ENCODE measurements at places on chromosomes 11 and 22.

- no peak for DNase-seq
Observed at GRCh38 chr11:1017269-1018005, 19.1 kb downstream of the MUC6 start.

- peak; percentile 34 for DNase-seq
Observed at GRCh38 chr22:24510637-24511625, 15.8 kb downstream of the UPB1 start.

DNA sequence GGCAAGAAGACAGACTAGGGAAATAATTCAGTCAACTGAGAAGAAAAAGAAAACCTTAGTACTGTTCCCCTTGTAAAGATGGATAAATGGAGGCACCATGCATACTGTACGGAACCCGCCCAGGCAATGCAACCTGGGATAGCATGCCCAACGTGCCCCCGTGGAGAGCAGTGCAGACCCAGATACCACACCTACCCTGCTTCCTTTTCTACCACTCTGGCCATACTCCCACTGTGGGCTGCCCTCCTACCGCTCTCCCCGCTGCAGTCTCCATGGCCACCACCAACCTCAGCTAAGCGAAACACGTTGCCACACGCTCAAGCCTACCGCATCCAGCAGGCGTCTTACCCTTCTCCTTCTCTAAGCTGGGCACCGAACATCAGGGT lies 117.4 kb upstream of the SERPIND1 start:
- no peak for DNase-seq

DNA sequence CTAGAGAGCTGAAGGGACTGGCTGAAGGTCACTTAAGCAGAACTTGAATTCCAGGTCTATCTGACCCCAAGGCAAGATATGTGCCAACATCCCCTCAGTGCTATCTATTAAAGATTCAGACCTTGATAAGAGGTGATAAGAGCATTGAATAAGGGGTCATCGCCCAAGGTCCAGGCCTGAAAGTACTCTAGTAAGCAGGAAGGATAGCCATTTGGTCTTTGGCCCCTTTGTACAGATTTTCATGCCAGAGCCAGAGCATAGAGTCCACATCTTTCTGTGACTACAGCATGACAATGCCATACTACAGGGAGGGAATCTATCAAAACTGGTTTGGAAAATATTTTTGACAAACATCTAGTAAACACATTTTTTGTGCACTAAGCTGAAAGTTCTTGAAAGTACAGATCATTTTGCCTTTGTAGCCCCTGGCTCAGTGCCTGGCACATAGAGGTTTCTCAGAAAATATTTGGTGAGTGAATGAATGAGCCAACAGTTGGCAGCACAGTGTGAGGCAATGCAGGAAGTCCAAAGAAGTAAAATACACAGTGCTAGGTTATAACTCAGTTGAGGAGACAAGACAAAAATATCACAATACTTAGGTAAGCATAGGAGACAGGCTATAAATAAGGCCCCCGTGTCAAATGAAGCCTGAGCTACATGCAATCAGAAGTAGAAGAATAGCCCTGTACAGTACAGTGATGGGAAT lies 15.1 kb upstream of the RRAS2 start:
- peak; percentile 25 for DNase-seq

DNA sequence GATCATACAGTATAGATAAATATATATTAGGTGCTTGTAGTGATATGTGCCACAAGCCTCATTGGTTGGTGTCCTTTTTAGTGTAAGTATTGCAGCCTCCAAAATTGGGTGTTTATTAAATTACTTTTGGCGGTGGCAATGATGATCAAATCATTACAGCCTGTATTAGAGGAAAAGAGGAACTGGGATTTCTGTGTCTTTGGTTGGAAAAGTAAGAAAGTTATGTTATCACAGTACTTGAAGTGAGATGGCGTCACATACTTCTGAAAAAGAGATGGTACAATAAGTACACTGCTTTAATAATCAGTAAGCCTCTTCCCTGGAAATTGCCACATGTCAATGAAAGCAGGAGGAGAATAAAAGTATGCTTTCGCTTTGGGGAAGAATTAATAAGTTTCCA lies 523 bp upstream of the MPZL3 start:
- no peak for DNase-seq

All from pons (tissue), 1 donor.